ENCODE measurements at places on chromosomes 13 and 19.

DNA sequence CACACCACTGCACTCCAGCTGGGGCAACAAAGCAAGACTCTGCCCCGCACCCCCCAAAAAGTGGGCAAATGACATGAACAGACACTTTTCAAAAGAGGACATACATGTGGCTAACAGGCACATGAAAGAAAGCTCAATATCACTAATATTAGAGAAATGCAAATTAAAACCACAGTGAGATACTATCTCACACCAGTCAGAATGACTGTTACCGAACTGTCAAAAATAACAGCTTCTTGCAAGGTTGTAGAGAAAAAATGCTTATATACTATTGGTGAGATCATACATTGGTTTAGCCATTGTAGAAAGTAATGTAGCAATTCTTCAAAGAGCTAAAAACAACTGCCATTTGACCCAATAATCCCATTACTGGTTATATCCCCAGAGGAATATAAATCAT is 99.5 kb upstream of the SPATA13 start:
- DNase-seq: no peak

DNA sequence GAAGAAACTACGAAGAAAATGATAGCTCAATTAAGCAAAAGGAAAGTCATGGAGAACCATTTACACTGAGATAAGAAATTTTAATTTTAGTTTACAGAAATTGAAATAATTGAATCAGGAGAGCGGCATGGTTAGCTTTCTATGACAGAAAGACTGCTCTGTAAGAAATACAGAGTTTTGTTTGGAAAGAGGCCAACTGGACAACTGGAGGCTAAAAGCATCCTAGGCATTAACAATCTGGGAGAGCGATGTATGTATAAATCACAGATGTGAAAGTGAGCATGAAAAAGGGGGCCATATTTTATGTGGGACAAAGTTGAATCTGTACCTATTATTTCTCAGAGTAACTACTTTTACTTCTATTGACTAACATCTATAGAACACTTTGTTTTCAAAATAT is 1608.8 kb upstream of the PCDH20 start:
- no peak for DNase-seq

DNA sequence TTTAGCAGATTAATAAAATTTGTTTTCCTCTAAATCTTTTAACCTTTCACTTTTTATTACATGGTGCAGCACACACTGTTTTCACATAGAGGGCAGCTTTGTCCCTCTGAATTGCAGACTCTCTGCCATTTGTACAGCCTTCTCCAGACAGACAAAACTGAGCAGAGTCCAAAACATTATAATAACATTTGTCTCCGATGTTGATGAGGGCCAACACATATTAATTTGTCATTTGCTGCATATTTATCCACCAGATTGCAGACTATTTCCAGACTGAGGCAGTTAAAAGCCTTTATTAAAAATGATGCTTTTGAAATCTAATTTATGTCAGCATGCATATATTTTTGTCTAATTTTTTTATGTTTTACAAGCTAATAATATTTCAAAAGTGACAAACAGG is 1251.9 kb upstream of the SLC10A2 start:
- no peak for DNase-seq

- DNase-seq: no peak
Observed at GRCh38 chr19:39405958-39406655, 540 bp upstream of the ZFP36 start.

GRCh38 chr13:25186187-25186586 is 14.1 kb upstream of the AMER2 start:
- DNase-seq: no peak

GRCh38 chr19:53892981-53893325 is 11.0 kb downstream of the PRKCG start:
- DNase-seq: peak; percentile 87

DNA sequence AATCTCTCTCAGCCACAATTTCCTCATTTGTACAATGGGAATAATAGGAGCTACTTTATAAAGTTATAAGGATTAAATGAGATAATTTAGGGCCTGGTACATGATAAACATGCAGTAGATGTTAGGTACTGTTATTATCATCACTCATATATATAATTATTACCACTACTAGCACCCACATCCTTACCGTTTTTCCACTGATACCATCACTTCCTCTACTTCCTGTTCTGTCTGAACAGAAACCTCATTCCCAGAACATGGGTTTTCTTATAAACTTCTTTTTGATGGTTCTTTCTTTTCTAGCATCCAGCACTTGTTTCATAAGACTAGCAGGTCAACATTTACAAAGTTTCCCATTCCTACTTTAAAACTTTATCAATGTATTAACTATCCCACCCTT is 6.3 kb downstream of the CDADC1 start:
- no peak for DNase-seq

DNA sequence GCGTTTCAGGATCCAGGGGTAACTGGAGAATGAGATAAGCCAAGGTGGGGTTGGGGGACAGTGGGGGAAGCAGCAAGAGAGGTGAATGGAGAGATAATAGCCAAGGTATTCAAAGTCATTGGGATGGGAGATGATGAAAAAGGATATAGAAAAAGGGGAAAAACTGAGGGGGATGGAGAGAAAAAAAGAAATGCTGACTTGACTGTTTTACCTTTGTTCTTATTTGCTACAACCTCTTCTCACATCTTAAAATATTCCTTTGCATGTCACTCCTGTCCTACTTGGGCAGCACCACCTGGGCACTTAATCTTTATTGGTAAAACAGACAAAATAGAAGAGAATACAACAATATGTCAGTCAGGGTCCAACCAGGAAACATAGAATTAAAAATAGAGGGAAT is 56.0 kb upstream of the FNDC3A start:
- DNase-seq: no peak

GRCh38 chr19:41422955-41423354 is 4.2 kb downstream of the B3GNT8 start:
- no peak for DNase-seq

GRCh38 chr19:2771786-2772674 is 11.0 kb downstream of the SGTA start:
- DNase-seq: peak; percentile 60

All from H7 (cell line).